Epithelial cell of proximal tubule (primary cell): ENCODE measurements at places on chromosomes 7 and 10. TPM values are rescaled to one million over a fixed set of nuclear protein-coding genes. Genes with fewer than 3 reads are reported as not detected.

GRCh38 chr10:105468759-105469158 lies 827.7 kb downstream of the SORCS3 start:
- DNase-seq = no peak

GRCh38 chr7:48575516-48575915 lies 348.8 kb upstream of the CDC14C start:
- no peak for DNase-seq

DNA sequence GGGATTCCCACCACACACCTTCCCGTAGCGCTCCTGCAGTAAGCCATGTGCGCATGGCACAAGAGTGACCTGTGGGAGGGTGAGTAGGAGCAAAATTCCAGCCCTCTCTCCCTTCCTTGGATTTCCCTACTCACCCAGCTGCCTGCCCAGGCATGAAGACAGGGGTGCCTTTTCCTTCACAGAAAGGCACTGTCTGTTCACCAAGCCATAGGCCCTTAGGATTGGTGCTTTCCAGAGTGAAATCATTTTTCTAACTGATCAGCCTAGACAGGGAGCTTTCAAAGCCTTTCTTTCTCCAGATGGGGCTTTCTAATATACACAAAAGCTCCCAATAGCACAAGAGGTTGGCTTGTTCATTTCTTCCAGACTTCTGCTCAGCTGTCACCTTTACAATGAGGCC lies 79.7 kb downstream of the CTTNBP2 start:
- no peak for DNase-seq

GRCh38 chr10:13701157-13701919 lies 114.6 kb downstream of the PRPF18 start:
- DNase-seq = no peak

- no peak for DNase-seq
Observed at GRCh38 chr7:23915236-23915635, 205.2 kb downstream of the STK31 start.

DNA sequence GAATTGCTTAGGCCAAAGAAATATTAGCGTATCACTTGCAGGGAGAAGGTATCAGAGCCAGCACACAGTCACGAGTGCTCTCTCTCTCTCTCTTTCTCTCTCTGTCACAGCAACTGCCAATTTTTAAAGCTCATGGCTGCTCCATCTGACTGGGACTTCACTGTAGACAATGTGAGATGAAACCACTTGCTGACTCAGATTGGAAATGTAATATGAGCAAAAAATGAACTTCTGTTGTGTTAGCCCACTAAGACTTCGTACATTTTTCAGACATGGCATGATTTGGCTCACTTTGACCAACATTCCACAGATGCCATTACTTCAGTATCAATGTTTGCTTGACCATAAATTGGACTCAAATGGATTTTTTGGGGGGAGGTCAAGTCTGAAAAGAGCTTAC lies 68.1 kb downstream of the DGKB start:
- no peak for DNase-seq

DNA sequence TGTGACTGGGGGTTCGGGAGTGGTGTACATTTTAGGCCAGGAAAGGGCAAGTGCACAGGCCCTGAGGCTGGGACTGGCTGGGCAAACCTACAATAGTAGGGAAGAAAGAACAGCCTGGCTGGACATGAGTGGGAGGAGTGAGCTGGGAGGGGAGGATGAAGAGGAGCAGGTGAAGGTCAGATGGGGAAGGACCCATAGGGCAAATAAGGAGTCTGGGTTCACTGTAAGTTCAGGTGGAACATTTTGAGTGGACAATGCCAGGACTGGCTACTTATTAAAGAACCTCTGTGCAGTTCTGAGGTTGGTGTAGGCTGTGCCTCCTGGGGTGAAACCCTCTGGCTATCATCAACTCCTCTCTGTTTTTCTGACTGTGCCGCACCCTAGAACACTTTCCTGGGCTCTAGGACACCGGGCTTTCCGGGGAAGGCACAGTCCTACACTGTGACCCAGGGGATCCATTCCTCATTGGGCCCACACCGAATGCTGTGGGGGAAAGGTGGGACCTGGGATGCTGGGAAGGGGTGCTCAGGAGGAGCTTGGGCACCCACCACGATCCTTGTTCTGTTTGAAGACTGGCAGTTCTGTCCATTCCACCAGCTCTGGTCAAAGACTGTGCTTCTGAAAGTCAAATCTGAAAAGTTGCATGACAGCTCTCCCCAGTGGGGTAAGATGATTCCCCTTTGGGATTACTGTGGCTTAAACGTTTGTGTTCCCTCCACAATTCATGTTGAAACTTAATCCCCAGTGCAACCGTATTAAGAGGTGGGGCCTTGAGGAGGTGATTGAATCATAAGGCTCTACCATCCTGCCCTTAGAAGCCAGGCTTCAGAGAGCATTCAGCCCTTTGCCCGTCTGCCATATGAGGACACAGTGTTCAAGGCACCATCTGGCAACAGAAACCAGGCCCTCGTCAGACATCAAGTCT lies 4.0 kb upstream of the MMP21 start:
- no peak for DNase-seq

DNA sequence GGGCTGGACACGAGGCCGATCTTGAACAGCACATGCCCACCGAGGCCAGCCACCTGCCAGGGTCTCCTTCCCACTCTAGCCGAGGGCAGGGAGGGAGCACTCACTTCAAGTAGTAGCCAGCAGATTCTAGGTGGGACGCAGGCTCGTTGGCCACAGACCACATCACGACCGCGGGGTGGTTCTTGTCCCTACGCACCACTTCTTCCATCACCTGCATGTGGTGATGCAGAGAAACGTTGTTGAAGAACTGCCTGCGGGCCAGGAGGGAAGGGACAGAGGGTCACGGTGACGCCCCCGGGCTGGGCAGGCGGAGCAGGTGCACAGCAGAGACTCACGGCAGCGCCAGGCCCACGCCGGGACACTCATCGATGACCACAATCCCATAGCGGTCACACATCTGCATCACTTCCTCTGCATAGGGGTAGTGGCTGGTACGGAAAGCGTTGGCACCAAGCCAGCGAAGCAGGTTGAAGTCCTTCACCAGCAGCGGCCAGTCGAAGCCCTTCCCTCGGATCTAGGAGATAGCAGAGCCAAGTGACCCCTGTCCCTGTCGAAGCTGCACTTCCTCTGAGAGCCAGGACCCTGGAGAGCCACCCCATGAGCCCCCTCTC lies 7.7 kb downstream of the GUSB start:
- no peak for DNase-seq

DNA sequence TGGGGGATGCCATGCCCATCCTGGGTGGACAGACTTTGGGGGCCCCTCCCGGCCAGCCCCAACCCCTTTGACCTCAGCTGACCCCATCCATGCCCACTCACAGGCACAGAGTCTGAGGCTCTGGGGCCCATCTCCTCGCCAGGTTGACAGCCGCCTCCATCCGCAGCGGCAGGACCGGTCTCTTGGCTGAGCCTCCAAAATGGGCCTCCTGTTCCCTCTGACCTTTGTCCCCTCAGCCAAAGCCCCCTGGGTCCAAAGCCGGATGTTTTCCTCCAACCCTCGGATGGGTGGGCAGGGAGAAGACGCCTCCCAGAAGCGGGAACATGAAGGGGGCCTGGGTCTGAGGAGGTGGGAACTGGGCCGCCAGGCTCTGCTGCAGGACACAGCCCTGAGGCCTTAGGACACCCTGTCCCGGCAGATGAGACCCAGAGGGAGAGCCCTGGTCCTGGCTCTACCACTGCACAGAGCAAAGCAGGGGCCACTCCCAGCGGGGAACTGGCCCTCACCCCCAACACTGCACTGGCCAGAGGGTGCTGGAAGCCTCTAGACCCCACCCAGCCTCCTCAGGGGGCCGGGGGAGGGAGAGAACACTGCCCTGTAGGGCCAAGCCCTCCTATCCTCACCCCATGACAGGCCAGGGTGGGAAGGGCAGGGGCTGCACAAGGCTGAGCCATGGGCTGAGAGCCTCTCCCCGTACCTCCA lies 12.6 kb downstream of the PDGFA start:
- DNase-seq = no peak

GRCh38 chr10:84176836-84177474 lies 3.4 kb downstream of the GPR15LG start:
- DNase-seq = no peak

DNA sequence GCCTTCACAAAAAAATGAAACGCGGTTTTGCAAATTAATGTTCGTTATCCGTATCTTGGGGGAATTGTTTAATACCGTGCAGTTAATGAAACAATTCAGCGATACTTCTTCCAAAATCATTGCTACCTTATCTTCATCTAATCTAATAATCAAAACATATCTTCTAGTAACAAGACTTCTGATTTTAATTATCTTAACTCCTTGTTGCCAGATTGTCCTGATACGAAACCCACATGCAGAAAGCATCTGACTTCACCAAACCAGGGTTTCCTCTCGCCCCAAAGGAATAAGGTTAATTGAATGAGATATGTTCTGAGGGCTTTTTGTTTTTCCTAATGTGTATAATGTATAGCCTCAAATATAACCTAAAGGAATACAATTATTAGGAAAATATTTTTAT lies 105.2 kb upstream of the SH2B2 start:
- no peak for DNase-seq

DNA sequence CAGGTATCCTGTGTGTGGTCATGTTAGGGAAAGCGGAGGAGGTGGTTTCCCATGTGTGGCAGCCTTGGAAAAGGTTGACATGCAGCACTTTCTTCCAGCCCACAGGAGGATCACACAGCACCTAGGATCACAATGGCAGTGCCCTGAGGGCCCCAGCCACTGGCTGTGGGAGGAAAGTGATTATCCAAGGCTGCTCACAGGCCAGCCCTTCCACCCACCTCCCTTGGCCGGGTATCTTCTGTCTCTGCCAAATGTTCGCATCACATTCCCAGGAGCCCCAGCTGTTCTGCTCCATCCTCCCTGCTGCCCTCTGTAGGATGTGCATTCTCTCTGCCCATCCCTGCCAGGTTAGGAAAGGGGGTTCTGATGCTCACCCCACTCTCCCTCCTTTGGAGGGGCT lies 2.5 kb upstream of the MLXIPL start:
- no peak for DNase-seq

- DNase-seq = no peak
Observed at GRCh38 chr7:2405601-2406345, 2.4 kb downstream of the CHST12 start.

DNA sequence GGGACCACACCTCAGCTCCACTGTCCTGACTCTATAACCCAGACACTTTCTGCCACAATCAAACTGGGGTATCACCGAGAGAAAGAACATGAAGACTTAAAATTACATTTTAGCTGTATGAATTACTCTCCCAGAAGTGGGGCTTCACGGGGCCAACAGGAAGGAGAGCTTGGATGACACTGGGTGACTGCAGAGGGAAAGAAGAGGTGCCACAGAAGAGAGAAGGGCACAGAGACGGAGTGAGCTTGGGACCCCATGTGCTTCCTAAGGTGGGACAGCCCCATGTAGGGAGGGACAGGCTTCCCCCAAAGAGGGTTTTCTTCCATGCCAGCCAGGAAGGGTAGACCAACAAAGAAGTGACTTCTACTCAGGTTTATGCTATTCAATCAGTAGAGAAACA lies 162.0 kb upstream of the RHEB start:
- DNase-seq = no peak

GRCh38 chr7:20700453-20701227 lies 85.2 kb downstream of the ABCB5 start:
- DNase-seq = no peak

DNA sequence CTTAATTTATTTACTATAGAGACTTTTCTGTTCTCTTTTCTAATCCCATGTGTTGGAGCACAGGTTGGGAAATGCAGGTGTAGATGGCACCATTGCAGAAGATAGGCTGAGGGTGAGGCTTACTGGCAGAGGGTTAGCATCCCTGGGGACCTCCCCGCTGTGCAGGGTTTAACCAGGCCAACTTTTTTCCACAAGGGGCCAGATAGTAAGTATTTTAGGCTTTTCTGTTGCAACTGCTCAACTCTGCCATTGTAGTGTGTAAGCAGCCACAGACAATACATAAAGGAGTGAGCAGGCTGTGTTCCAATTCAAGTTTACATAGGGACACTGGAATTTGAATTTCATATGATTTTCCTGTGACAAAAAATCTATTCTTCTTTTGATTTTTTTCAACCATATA lies 34.6 kb upstream of the AOAH start:
- no peak for DNase-seq

DNA sequence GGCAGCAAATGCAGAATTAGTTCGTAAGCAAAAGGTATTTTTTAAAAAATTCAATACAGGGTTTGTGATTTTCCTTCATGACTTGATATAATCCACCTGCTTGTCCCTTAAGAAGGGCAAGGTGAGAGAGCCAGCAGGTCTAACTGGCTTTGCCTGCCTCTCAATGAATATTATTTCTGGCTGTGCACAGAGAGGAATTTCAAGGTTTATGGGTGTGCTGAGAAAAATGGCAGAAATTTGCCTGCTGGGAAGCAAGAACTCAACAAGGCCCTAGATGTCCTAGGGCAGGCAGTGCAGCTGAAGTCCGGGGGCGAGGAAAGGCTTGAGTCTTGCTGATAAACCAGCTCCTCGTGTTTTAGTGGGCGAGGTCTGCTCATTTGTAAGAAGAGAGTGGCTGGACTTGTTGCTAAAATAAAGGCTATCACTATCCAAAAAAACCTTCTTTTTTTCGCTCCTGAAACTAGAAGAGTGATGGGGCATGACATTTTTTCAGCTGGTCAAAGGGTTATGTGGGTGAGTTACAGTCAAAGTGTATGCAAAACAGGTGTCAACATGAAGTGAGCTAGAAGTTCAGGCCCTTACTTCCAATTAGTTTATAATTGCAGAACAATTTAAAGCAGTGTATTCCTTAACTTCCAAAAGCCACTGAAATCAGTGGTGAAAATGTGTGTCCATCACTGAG lies 385.8 kb upstream of the KLF6 start:
- no peak for DNase-seq

DNA sequence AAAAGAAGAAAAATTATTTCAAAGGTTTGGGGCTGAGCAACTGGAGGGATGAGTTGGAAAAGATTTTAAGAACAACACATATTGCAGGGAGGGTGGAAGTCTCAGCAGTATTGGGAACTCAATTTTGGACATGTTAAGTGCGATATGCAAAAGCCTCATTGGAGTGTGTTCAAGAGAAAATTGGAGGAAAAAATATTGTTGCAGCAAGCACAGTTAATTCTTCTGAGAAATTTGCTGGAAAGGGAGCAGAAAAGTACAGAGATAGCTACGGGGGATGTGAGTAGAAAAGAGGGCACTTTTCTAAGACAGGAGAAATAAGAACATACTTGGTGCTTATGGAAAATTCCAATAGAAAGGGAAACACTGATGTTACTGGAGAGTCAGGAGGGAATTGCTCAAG lies 59.8 kb upstream of the MAGI2 start:
- no peak for DNase-seq

GRCh38 chr7:132750096-132750495 lies 173.8 kb upstream of the PLXNA4 start:
- no peak for DNase-seq

Gene MUC12
- 1.7 TPM in 1 of 2 replicates, not detected in the other for total RNA-seq

Gene OLAH
- 1.5 and 4.3 TPM in 2 replicates for total RNA-seq

Gene NYAP1
- 0.72 and 1.2 TPM in 2 replicates for total RNA-seq

Gene ARPC1B
- total RNA-seq = 378 and 509 TPM in 2 replicates

Gene AKR1D1
- total RNA-seq = not detected in 2 replicates

Gene NCF1
- 0.43 and 0.46 TPM in 2 replicates for total RNA-seq

Gene C10orf105
- not detected in 2 replicates for total RNA-seq

Gene UFSP1
- total RNA-seq = 0.58 and 4.3 TPM in 2 replicates

Gene ITIH5
- not detected in 2 replicates for total RNA-seq

Gene FGF8
- not detected in 2 replicates for total RNA-seq

Gene SPDYE6
- total RNA-seq = not detected in 2 replicates

Gene CYP26A1
- not detected in 2 replicates for total RNA-seq

Gene DNAJC12
- 0.17 and 2.2 TPM in 2 replicates for total RNA-seq

Gene TMEM176A
- 12.4 TPM in 1 of 2 replicates, not detected in the other for total RNA-seq
